NCI-H2081 (cell line): ENCODE measurements at places on chromosomes 1 and 21.

DNA sequence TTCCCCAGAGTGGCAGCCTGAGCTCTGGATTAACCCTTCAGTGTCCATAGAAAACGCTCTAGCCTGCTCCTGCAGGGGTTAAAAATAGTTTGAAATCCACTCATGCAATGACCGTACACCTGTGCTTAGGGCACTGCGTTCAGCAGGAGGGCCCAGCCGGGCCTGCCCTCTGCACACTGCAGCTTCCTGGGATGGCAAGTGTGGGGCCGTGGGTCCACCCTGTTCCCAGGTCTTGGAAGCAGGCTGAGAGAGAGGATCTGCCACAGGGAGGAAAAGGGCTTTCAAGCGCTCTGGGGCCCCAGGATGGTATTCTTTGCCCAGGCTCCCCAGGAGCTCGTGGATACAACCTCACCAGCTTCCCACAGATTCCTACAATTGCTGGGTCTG, 1.5 kb upstream of the S100B start:
- no peak for DNase-seq

GRCh38 chr21:41250519-41250918, 66.1 kb upstream of the FAM3B start:
- peak; percentile 2 for DNase-seq

DNA sequence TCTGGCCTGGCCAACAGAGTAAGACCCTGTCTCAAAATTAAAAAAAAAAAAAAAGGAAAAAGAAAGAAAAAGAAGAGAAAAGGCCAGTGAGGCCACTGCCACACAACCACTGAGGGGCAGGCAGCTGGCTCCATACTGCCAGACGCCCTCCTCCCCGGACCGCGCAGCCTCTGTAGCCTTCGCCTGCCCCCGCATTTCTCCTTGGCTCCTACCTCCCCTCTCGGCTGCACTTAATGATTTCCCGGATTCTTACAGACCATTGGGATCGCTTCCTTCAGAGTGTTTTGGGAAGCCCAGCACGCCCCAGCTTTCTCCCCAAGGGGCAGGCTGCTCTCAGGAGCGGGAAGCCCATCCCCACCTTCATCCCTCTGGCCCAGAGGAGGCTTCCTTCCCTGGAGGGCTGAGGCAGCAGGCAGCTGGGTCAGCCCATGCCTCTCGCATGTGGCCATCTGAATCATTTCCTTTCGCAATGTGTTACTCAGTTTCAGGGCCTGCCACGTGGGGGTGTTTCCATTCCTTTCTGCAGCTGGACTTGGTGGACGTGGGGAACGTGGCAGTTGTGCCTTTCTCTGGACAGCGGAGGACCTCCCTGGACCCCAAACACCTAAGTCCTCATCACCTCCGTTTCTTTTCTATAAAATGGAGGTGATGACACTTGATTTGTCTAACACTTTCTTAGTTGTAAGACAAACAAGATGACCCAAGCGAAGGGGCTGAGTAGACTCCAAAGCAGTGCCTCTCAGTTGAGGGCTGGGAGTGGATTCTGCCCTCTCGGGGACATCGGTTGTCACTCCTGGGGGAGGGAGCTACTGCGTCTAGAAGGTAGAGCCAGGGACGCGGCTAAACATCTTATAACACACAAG, 2.3 kb downstream of the SLC2A5 start:
- no peak for DNase-seq

DNA sequence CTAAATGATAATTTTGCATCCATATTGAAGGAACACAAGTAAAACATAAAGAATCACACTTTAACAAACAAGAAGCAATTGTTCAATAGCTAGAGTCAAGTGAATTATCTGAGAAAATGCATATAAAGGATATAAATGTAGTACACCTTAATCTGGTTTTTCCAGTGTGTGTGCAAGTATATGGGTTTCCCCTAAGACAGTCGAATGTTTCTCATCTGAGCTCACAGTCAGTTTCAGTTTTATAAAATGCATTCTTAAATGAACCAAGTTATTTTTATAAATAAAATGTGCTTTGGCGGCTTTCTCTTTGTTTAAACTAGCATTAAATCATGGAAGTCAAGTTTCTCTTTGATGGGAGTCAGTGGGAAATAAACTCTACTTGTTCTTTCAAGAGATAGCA, 125.9 kb downstream of the PTPRC start:
- DNase-seq: no peak

DNA sequence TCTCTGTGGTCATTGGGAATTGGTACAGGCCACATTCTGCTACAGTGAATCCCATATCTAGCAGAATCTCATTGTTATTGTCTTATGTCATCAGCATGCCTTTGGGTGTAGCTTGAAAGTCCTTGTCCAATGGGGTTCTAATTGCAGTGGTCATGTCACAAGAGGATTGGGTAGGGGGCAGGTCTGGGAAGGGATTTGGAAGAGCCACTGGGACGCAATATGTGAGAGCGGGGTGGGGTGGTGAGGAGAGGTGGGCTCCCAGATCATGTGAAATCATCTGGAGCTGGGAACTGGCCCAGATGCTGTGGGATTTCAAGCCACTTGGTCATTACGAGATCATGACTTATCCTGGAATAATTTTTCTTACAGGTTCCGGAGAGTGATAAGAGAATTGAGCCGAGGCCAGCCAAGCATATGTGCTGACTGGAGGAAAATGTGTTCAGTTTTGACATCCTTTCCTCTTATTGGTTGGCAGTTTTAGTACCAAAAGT, 16.3 kb downstream of the CNIH3 start:
- DNase-seq: no peak

GRCh38 chr1:205279986-205280385, 41.6 kb downstream of the NUAK2 start:
- no peak for DNase-seq

- no peak for DNase-seq
Measured at GRCh38 chr21:31358158-31358557, 14.1 kb upstream of the TIAM1 start.
